Right atrium auricular region (tissue), 2 donors: ENCODE measurements at places on chromosomes 4 and X. TPM values are rescaled to one million over a fixed set of nuclear protein-coding genes. Genes with fewer than 3 reads are reported as not detected.

DNA sequence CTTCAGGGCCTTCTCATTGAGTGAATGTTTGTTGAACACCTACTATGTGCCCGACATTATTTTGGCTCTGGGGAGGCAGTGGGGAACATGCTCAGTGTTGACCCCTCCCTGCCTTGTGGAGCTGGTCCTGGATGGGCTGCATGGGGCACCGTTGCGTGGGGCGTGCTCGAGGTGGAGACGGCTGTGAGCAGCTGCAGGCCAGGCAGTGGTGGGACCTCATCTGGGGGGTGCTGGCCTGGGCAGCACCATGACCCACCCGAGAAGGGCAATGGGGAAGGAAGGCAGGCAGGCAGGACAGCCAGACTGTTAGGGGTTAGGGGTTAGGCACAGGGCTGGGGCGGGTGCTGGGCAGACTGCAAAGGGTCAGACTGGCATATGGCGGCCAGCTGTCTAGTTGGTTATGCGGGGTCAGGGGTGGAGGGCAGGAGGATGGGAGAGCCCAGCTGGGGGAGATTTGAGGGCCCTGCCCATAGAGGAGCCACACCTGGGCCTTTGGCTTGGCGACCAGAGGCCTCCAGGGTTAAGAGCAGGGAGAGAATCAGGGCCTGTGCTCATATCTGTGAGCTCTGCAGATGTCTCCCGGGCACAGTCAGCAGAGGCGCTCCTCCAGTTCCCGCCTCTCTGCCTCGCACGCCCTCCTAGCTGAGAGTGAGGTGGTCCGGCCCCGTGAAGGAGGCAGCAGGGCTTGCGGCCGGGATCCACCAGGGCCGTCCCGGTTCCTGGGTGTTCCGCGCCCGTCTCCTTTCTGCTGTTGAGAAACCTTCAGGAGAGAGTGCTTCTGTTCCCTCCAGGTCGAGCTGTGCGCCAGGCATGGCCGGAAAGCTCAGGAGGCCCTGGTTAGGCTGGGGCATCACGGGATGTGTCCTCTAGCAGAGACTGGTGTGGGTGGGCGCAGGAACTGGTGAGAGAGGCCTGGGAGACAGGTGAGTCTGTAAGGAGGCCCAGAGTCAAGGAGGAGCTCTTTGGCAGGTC, 73.3 kb downstream of the RGS12 start:
- peak; percentile 49 for DNase-seq

DNA sequence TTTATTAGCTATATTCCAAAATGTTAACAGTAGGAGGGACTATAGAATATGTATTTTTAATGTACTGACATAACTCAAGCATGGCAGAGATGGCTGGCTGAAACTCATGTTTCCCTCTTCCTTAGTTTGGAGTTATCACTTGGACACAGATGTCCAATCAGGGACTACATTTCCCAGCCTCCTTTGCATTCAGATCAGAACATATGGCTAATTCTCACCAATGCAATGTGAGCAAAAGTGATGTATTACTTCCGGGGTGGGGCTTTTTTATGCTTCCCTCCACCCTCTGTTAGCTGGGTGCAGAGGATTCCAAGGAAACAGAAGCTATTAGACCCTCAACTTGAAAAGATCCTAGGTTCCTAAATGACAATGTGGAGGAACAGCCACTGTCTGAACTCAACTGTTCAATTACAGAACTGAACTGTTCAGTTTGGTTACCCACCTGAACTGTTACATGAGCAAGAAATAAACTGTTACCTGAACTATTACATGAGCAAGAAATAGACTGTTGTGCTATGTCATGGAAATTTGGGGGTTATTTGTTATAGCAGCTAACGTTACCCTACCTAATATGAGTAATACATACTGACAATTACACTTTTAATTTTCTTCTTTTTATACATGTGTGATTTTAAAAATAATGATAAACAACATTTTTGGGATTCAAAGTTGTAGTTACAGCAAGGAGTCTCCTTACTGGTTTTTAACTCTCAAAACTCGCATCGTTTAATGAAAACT, 29.6 kb upstream of the ERVMER34-1 start:
- DNase-seq: no peak

DNA sequence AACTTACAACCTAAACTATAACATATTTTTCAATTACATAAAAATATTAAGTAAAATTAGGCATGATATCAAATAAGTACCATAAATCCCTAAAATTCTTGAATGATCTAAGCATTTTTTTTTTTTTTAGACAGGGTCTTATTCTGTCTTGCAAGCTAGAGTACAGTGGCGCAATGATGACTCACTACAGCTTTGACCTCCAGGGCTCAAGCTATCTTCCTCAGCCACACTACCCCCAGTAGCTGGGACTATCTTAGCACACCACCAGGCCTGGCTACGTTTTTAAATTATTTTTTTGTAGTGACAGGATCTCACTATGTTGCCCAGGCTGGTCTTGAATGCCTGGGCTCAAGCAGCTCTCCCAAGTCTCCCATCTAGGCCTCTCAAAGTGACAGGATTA, 1042.3 kb downstream of the FSTL5 start:
- no peak for DNase-seq

DNA sequence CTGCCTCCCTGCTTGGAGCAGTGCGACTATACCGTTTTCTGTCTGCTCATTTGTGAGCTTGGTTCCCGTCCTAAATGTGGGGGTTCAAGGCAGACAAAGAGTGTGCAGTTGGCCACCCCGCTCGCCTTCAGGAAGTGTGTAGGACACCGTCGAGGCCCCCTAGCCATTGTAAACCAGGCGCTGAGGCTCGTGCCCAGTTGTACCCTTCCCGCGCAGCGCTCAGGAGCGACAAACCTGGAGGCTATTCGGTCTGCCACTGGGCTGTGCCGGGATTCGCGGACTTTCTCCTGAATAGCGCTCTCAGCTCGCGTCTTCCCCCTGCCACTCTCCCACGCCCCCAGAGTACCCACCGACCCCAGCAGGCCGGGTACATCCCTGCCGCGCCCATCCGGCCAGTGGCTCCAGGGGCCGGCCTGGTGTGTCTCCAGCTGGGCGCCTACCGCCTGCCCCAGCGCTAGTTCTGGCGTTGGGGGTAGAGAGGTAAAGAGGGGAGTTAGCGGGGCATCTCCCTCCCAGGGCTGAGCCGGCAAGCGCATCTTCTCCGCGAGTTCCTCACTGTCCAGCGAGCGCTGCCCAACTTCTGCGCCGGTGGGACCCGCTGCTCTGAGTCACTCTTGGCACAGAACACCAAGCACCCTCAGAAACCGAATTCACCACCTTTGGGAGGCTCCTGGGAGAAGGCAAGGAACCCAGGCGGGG, 880 bp upstream of the LONRF3 start:
- DNase-seq: no peak

GRCh38 chr4:174278467-174278866, 5.0 kb downstream of the FBXO8 start:
- no peak for DNase-seq

DNA sequence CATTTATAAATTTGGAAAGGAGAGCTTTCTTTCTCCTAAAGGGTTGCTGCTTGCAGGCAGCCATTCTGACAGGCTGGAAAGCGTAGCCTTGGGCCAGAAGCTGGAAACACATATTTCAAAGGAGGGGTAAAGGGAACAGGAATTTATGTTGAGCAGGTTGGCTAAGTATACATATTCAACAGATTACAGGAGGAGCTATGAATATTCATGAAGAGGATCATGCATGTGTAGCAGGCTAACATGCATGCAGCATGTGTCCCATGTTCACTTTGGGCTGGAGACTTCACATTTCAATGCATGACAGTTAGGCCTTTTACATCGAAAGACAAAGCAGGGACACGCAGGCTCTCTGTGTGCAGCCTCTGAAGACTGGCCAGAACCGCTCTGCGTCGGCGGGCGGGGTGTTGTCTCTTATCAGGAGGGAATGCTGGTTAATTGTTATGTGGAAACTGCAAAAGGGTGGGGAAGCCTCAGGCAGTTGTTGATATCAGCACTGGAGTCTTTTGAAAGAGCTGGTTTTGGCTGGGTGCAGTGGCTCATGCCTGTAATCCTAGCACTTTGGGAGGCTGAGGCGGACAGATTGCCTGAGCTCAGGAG, 31.5 kb downstream of the CASP3 start:
- no peak for DNase-seq

GRCh38 chr4:82043081-82043808, 330.5 kb downstream of the HNRNPD start:
- no peak for DNase-seq

GRCh38 chr4:183223053-183223452, 97.0 kb downstream of the CLDN22 start:
- no peak for DNase-seq

The HERC5 gene
- 1.6 TPM for total RNA-seq

- peak; percentile 95 for DNase-seq
These were observed 288.3 kb downstream of the CHIC1 start for GRCh38 chrX:73851014-73852009.

DNA sequence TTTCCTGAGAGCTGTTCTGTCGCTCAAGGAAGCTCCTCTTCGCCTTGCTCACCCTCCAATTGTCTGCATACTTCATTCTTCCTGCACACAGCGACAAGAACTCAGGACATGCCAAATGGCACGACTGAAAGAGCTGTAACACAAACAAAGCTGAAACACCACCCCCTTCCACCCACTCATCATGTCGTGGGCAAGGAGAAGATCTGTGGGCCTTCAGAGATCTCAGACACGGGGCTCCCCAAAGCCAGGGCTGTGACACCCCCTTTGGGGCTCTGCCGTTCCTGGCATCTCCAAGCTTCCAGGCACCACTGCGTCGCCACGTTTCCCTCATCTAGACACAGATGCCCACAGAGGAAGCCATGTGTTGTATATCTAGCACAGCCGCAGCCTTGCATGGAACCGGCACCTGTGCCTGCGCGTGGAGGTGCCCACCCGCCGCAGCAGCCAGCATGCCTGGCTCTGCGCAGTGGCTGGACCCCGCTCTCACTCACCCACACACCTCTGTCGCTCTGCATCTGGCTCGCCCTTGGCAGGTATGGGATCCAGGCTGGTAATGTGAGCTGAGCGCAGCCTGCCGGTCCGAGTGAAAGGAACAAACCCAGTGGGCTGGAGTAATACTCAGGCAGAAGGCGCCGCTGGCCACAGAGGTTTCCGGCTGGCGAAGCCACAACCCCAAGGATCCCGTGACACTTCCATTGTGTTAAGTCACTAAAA, 676.4 kb upstream of the INTU start:
- DNase-seq: no peak

DNA sequence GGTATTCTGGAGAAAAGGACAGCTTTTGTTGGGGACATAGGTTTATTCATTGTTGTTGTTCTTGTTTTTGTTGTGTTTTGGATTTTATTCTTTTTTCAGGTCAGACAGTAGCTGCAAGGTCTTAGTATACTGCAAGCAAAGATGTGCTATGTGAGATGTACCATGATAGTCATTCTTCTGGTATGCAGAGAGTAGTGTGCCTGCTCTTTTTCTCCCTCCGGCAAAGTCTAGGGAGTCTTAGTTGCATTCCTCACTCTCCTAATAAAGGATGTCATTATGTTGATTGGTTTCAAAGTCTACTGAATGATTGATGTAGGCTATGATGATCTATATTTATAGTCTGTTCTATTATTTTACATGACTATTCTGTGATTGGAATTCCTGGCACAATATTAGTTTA, 119.9 kb upstream of the POF1B start:
- no peak for DNase-seq

DNA sequence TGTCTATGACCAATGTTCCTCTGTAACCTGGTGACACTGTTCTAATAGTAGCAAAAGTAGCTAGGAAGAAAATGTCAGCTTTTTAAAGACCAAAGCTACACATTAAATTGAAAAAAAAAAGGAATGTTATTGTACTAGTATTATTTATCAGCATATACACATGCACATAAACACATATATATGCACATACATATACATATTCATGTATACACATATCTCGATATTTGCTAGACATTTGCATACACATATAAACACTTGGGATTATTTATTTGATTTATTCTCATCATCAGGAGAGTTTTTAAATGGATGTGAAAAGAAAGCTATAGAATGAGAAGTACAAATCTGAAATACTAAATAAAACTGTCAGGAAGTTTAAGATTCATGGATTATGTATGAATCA, 21.3 kb upstream of the NEIL3 start:
- DNase-seq: no peak

DNA sequence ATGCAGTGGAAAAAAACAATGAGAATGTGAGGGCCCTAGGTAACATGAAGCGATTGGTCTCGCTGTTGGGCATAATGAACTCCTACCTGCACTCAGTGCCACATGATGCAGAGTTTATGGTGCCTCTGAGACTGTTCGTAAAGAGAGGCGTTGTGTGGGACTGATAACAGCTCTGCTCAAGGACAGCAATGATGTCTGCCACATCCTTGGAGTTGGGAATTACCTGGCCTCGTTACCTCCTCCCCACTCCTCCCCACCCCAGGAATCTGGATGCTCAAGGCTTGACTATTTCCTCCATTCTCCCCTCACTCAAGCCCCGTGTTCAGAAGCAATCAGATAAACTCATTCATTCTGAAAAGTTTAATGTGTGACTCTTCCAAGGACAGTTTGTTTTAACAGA, 148.0 kb upstream of the JADE1 start:
- no peak for DNase-seq

- DNase-seq: no peak
These were observed 142.9 kb upstream of the SFRP2 start for GRCh38 chr4:153931804-153932203.

DNA sequence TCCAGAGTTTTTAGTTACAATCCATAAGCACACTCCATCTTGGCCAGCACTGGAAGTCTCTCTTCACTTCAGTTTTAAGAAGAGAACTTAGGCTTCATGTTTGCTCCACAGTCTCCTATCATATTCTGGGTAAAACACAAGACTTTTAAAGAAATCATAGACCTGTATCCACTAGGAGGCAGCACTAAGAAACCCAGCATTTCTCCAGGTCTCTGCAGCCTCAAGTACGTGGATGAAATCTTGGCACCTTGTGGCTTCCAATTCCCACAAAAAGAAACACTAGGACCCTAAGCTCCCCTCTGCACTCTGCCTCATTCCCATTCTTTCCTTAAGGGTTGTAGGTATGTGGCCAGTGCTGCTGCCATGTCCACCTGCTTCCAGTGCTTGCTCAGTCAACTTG, 367.3 kb upstream of the CASK start:
- DNase-seq: no peak

The PLCXD1 gene
- 2.2 TPM for total RNA-seq

GRCh38 chr4:85715991-85716737, 241.2 kb downstream of the ARHGAP24 start:
- no peak for DNase-seq

GRCh38 chr4:51909236-51909703, 66.3 kb downstream of the DCUN1D4 start:
- no peak for DNase-seq

- no peak for DNase-seq
These were observed 2.3 kb downstream of the PDGFRA start for GRCh38 chr4:54231419-54231767.

The SCML2 gene
- total RNA-seq: 1.1 TPM

GRCh38 chr4:186347743-186348142, 81.8 kb downstream of the F11 start:
- no peak for DNase-seq
